Stimulated activated naive CD4-positive, alpha-beta T cell (primary cell): ENCODE measurements at places on chromosomes 16 and 17.

- DNase-seq: no peak
These were observed 183.4 kb upstream of the XYLT1 start for GRCh38 chr16:17654142-17654541.

DNA sequence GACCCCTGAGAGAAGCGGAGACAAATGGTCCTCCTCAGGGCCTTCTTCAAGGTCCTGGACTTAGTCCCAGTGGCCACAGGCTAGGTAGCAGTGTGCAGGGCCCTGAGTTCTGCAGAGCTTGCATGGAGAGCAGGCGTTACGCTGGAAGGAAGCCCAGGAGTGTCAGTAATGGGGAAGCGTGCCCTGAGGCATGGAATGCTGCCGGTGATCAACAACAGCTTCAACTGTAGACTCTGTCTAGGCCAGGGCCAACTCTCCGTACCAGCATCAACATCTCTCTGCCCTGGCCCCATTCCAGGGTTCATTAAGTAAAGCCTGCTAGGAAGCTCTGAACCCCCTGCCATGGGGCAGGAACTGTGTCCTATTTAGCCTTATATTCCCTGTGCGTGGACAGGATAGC, 568 bp upstream of the TNK1 start:
- no peak for DNase-seq

- no peak for DNase-seq
These were observed 3.5 kb downstream of the PLK1 start for GRCh38 chr16:23682181-23682580.

DNA sequence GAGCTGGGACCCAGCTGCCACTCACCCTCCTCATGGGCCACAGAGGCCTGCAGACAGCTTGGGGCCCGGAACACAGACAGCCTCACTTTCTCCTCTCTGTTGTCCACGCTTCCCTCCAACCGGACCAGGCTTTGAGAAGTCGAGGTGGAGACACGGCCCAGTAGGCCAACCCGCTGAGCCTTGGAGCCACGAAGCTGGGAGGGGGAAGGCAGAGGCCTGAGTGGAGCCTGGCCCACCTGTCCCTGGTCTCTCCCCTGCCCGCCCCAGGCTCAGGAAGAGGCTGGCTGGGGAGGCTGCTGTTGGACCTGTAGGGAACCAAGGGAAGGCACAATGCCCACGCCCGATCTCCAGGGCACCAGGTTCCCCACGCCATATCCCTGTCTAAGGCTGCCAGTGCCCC, 48.1 kb downstream of the RMI2 start:
- no peak for DNase-seq

- DNase-seq: no peak
These were observed 83.9 kb downstream of the RPA1 start for GRCh38 chr17:1913702-1914101.

- DNase-seq: no peak
These were observed 953.9 kb upstream of the GOT2 start for GRCh38 chr16:59688006-59688405.

DNA sequence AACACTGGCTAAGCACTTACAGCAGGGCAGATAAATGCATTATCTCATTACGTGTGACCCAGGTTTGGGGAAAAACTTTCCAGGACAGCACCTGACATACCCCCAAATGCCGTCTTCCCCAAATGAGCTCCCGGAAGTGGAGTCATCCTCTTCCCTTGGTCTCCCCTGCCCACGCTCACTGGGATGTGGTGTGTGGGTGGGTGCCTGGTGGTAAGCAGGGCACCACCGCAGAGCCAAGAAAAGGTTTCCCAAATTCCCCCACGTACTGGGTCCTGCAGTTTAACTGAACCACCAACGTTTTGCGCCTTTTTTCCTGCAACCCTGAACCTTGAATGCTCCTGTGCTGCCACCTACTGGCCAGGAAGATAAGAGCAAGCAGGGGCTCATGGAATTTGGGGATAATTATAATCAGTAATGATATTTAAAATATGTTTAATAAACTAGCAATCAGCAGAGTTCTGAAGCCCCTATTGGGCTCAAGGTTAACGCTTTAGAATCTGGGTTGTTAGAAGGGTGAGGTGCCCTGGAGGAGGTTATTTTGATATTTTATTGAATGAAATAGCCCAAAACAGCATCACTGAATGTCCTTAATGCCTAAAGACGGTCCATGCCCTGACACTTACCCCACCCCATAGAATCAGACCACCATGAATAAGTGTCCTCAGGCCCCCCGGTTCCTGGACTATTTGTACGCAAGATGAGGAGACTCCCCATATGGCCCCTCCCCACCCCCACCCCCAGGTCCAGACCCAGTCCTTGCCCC, 8.0 kb downstream of the SPPL2C start:
- DNase-seq: peak; percentile 40

GRCh38 chr16:30893744-30894539, at the start of gene BCL7C:
BCL7C (minus strand) TSS chr16:30894077; CDS start chr16:30893944, 133 bp downstream.
- peak; percentile 77 for DNase-seq

DNA sequence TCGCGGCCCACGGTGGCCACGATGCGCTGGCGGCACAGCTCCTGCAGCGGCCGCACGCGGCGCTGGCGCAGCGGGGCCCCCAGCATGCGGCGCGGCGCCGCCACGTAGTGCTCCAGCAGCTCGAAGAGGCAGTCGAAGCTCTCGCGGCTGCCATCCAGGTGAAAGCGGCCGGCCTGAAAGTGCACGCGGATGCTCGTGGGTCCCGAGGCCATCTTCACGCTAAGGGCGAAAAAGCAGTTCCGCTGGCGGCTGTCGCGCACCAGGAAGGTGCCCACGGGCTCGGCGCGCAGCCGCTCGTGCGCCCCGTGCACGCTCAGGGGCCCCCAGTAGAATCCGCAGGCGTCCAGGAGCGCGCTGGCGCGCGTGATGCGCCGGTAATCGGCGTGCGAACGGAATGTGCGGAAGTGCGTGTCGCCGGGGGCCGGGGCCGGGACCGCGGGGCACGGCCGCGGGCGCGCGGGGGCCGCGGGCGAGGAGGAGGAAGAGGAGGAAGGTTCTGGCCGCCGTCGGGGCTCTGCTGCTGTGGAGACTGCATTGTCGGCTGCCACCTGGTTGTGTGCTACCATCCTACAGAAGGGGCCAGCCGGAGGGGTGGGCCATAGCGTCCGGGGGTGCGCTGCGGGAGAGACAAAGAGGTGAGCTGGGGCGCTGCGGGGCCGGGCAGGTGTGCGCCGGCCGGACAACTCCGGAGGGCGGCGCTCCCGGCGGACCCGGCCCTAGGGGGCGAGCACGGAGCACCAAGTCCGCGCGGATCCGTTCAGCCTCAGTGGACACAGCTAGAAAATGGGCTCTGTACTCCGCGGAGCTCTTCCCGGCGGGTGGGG, 879 bp downstream of the SOCS1 start:
- peak; percentile 78 for DNase-seq

- no peak for DNase-seq
These were observed 44.7 kb downstream of the NEUROD2 start for GRCh38 chr17:39562976-39563375.

GRCh38 chr16:29996766-29997250, 767 bp downstream of the INO80E start:
- DNase-seq: no peak

DNA sequence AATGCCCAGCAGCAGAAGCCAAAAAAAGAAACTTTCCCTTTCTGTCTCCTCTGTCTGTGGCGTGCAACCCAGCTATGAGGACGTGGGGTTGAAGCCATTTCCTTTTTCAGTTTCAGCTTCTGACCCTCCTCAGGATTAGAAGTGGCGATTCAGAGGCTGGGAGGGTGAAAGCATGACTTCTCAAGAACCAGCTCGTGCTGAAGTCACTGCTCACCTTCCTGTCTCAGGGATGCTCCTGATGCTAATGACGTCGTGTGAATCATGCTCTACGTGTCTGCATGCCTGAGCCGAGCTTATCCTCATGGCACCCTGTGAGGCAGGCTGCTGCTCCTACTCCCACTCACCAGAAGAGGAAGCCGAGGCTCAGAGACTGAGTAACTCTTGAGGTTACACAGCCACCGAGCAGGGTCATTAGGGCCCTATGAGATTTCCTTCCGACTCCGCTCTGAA, 5.7 kb upstream of the LPO start:
- no peak for DNase-seq

DNA sequence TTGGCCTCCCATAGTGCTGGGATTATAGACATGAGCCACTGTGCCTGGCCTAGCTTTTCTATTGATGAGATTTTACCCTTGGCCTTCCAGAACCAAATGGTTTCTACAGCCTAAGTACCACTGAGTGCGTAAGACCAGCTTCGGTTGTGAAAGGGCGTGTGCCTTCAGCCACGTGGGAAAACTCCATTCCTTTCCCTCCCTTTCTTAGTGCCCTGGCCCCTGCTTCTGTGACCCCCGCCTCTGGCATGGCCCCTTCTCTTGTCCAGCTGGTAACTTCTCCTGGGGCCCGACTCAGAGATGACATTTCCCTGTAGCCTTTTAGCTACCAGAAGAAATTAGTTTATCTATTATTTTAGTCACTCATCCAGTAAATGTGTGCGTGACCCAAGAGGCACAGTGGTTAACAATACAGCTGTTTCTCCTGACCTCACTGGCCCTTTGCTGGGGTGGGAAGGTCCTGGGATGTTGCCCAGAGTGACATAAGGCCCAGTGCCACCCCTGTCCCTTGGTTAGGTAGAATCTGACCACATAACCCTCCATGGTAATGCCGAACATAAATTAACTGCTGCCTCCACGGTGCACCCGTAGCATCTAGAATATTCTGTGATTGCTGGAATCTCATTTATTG, 97.3 kb downstream of the PLCG2 start:
- no peak for DNase-seq

DNA sequence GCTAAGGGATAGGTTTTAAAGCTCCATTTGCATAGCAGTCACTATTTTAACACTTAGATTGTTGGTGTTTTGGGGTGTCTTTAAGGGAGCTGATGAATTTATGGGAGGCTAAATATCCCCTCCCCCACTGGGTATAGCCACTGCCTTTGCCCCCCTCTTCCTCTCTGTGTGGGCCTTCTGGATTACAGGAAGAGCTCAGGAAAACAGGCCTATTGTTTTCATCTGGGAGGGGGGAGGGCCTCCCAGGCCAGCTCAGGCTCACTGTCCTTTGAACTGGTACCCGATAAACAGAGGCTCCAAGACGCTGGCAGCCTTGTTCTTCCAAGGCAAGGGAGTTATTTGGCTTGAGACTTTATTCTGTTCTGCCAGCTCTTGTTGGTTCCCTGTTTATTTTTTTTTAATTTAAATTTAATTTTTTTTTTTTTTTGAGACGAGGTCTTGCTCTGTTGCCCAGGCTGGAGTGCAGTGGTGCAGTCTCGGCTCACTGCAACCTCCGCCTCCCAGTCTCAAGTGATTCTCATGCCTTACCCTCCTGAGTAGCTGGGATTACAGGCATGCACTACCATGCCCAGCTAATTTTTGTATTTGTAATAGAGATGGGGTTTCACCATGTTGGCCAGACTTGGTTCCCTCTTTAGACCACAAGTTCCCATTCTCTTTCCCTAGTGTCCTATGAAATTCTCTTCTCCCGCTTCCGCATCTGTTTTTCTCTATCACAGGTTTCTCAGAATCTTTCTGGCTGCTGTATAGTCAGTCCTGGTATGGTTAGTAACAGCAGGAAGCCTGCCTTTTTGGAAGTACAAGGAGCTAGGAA, 25.1 kb downstream of the MINK1 start:
- no peak for DNase-seq

DNA sequence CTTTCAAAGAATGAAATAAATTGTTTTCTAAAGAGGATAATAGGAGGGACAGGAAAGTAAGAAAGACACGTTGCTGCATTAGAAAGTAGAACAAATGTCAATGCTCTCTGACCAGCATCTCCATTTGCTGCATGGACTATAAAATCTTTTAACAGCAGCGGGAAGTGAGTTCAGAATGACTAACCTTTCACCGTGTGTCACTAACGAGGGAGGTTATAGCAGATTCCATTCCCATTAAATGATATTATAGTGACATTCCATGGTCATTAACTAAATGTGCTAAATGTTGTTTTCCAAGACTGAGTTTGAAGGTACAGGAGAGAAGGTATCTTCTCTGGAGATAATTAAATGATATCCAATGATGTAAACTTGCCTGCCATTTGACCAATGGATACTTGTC, 127.1 kb upstream of the HS3ST3A1 start:
- no peak for DNase-seq

DNA sequence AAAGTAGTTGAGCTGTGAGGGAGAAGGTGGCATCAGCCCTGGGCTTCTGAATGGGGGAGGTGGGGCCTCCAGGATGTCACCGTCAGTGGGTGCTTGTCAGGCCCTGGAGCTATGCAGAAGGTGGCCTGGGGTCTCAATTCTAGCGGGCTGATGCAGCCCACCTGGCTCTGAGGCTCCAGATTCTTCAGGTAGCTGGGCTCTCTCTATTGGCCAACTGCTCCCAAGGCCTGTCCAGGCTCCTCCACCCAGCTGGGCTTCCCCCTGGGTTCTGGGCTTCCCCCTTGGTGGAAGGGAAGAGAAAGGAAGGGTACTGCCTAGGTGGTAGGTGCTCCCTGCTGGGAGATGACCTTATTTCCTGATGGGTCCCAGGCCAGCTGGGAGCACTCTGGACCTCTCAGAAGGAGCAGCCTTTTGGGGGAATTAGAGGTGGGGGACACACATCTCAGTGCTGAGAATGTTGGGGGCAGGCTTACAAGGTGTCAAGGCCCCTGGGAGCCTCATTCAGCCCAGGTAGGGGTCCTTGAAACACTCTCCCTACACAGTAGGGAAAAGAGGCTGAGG, 1728.3 kb downstream of the TP53TG3F start:
- DNase-seq: no peak

- DNase-seq: no peak
These were observed 346.6 kb downstream of the SNX29 start for GRCh38 chr16:12323007-12323758.

DNA sequence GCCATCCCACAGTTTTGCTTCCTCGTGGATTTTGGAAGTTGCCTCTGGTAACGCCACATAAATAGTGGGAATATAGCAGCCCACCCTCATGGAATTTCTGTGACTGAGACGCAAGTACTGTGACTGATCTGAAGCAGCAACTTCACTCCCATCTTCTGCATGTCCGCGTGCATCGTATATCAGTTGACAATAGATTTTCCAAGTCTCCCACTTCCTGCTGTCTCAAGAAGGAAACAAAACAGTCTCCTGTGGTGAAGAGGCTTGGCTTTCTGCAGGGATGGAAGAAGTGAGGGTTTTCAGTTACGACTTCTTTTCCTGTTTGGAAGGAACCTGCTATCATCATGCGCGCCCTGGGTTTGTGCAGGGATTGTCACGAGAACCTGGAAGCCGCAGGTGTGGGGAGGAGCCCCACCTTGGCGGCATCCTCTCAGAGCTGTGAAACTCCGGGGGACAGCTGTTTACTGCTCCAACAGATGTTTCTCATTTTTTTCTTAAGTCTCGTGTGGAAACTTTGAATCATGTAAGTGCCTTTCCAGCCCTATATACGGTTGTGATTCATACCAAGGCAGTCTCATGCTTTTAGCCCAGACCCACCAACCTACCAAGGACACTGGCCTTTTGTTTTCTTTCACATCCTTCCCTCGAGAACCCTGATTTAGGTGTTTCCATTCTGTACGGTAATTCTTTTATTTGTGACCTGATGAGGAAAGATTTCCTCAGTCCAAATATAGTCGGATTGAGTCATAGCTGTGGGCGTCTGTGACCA, 57.5 kb downstream of the WIPI1 start:
- no peak for DNase-seq
